G401 (cell line): ENCODE measurements at places on chromosomes 2 and 18. TPM values are rescaled to one million over a fixed set of nuclear protein-coding genes. Genes with fewer than 3 reads are reported as not detected.
A peak's percentile ranks its signal among the peaks of the same experiment; 100 is the strongest.

DNA sequence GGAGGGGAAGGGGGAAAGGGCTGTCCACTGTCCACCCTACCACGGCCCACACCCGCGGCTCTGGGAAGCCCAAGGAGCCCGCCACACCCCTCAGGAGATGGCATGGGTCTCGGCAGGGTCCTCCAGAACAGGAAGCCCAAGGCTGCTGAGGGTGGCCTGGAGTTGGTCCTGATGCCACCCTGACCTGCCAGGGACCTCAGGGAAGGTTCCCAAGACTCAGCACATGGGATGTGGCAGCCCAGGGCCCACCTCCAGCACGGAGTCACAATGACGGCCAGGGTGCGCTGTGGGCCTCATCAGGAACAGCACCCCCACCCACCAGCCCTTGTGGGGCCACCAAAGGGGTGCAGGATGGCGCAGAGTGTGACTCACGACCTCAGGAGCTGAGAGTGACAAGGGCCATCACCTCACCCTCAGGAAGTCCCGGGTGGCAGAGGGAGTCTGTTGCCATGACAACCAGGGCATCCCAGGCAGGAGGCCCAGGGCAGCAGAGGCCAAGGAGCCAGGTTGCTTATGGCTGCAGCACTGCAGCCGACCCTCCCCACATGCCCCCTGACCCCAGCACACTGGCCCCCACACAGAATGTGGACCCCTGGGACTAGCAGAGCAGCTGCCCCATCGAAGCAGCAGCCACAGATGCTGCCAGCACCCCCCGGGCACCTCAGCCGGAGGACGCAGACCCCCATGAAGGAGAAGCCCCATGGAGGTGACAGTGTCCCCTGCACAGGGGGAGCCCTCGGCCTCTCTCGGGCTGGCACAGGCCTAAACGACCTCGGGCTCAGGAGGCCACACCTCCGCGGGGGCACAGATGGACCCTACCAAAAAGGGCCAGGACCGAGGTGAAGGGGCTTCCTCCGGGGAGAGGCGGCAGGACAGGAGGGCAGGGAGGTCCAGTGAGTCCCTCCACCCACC is 34.3 kb downstream of the KIF1A start:
- no peak for DNase-seq

DNA sequence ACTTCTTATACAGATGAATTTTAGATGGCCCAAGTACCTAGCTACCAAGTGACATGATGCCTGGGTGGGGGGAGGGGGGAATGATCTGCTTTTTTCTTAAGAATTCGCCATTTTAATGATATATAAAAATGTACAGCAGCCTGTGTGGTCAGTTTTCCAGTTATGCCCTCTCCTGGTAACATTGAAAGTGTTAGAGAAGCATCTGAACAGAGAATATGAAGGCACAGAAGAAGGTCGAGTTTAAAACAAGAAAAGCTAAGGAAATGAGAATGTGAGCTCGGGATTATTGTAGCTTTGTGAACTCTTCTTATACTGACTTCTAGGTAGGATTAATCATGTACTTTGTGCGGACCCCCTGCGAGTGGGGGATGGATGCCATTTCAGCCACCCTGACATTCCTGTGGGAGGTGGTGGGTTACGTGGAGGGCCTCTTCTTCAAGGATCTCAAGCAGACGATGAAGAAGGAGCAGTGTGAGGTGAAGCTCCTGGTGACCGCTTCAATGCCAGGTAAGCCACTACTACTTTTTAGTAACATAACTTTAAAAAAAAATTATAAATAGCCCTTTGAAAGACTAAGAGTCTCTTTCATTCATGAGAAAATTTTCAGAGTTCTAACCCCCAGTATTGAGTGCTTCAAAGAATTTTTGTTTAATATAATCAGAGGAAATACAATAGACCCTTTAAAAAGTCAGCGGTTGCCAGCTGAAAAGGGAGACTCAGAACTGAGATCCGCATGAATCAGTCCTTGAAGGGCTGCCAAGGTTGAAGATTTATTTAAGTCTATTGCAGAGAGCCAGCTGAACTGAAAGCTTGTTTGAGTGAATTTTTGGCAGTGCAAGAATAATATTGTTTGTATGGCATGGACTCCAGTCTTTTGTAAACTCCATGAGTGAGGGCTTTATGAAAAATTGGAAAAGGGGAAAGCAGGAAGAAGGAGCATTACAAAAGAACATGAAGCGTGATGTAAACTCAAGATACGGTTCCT is 68.6 kb upstream of the RPE start:
- DNase-seq: peak; percentile 54

- no peak for DNase-seq
Measured at GRCh38 chr18:59918320-59918755, 18.5 kb downstream of the PMAIP1 start.

DNA sequence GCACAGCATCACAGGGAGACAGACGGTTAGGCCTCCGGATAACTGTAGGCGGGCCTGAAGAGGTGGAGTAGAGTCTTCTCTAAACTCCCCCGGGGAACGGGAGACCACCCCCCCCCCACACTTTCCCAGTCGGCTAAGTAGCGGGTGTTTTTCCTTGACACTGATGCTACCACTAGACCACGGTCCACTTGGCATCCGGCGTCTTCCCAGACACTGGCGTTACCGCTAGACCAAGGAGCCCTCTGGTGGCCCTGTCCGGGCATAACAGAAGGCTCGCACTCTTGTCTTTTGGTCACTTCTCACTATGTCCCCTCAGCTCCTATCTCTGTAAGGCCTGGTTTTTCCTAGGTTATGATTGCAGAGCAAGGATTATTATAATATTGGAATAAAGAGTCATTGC is 25.7 kb upstream of the NCL start:
- no peak for DNase-seq

- DNase-seq: no peak
Measured at GRCh38 chr2:38533180-38533579, 69.5 kb downstream of the HNRNPLL start.

GRCh38 chr2:162734866-162735265 is 103.7 kb downstream of the KCNH7 start:
- no peak for DNase-seq

DNA sequence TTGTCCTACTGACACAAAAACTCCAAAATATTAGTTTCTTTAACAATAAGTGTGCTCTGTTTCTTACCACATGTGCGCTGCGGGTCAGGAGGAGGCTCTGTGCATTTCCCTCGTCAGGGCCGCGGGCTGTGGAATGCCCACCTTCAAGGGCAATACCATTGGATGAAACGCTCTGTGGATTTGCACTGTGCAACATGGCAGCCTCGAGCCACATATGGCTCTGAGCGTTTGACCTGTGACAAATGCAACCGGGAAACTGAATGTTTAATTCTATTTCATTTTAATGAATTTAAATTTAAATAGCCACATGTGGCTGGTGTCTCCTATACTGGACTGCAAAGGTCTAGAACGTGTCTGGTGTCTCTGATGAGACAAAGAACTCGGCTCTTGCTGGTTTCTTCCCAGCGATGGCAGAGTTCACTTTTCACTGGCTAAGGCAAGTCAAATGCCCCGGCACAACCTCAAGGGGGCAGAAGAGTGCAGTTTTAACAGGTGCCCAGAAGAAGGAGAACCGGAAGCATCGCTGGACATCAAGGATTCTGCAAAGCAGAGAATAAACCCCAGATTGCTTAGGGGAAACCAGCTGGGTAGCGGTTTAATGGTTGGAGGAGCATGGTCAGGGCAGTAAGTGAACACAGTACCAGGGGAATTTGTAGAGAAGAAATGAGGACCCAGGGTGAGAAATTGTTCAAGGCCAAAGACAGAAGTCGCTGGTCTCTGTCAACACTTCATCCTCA is 37.0 kb upstream of the TMEM18 start:
- DNase-seq: peak; percentile 56

GRCh38 chr2:84906900-84907714 is 1.7 kb downstream of the TMSB10 start:
- peak; percentile 42 for DNase-seq

GRCh38 chr2:197240421-197241041 is 70.0 kb downstream of the ANKRD44 start:
- DNase-seq: no peak

GRCh38 chr18:73679941-73680712 is 467.5 kb downstream of the FBXO15 start:
- no peak for DNase-seq

- peak; percentile 93 for DNase-seq
Measured at GRCh38 chr18:24734058-24734457, 273.6 kb downstream of the HRH4 start.

DNA sequence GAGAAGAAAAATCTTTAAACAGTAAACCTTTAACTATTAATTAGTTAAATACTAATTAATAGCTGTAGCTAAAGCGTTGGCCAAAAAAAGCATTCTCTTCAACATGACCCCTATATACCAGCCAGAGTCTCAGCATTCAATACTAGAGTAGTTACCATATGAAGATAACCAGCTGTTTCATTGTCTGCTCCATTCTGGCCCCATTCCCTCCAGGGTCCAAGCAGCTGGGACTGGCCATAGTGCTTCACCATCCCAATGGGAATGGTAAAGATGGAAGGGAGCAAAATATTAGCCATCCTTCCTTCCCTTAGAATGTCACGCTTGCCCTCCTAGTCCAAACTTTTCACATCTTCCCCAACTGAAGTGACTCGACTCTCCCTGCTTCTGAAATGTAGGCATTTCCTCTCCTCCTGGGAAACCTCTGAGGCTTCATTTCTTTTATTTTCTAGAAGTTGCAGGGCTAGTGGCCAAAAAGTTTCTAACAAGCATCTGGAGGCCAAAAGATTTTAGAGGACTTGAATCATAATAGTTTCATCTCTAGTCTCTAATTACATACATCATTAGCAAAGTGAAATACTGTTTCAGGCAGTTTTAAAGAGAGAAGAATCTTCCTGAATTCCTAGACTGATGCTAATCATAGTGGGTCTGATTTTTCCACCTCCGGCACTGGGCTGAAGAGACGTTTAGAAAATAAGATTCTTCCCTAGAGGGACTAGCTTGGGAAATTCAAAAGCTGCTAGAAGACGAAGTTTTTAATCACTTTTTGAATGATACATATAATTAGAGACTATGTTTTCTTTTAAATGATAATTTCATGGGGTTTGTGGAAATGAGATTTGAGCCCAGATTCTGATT is 52.7 kb downstream of the CCDC68 start:
- no peak for DNase-seq

- DNase-seq: no peak
Measured at GRCh38 chr2:126839796-126840195, 58.9 kb upstream of the TEX51 start.

DNA sequence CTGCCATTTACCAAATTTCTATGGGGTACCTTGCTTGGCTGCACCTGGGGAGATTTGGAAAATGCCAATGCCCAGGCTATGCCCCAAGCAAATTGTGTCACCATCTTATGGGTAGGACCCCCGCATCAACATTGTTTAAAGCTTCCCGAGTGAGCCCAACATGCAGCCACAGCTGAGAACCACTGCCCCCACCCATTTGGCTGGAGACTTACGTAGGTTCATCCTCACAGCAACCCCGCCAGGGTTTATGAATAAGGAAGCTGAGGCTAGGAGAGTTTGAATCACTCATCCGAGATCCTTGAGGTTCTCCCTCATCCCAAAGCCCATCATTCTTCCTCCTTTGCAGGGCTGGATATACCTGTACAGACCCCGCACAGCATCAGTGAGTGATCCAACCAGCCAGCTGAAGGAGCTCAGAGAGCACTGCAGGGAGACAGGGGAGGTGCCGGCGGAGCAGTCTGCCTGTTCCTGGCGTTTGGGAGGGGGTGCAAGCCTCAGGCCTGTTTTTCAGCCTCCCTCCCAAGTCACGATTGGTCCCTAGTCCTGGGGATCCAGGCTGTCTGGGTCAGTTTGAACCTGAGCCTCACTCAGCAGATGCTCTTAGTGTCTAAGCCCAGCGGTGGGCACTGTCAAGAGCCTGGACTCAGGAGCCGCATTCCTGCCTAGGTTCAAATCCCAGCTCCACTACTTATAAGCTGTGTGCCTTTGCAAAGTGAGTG is 164.9 kb downstream of the SMAD7 start:
- no peak for DNase-seq

The PTPRM gene
- not detected in 2 replicates for total RNA-seq

The PLCL1 gene
- total RNA-seq: not detected in 2 replicates

The STK39 gene
- total RNA-seq: 0.68 TPM in 1 of 2 replicates, not detected in the other

The UNC80 gene
- not detected in 2 replicates for total RNA-seq

The POTEF gene
- 0.10 TPM in 1 of 2 replicates, not detected in the other for total RNA-seq

The SCN9A gene
- total RNA-seq: not detected in 2 replicates

The AQP4 gene
- total RNA-seq: not detected in 2 replicates

The SKOR2 gene
- not detected in 2 replicates for total RNA-seq

The WDR43 gene
- total RNA-seq: 103 and 171 TPM in 2 replicates

The M1AP gene
- total RNA-seq: 0.12 TPM in 1 of 2 replicates, not detected in the other
